ENCODE measurements at places on chromosomes 16 and 17. TPM values are rescaled to one million over a fixed set of nuclear protein-coding genes. Genes with fewer than 3 reads are reported as not detected.

DNA sequence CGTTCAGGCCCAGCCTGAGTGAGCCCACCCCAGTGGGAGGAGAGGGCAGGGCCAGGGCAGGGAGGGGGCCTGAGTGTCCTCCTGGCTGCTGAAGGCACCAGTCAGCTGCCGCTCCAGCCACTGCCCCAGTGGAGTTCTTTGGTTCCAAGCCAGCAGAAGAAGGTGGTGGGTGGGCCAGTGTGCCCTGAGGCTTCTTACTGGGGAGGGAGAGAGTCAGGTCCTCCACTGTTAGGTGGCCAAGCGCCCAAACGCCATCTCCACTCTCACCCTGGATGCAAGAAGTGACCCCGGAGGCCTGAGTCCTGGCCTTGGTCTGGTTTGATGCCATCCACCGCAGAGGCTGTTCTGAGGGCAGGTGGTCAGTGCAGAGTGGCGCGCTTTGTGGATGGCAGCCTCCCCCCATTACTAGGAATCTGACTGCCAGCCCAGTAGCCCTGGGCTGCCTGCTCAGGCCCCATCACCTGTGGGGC, 2.2 kb downstream of the RNF213 start:
- H3K4me3 ChIP-seq, result peak overlapping the region; percentile 66
- peaks cover 18% of the 10 kb centered on the region for H3K36me3 ChIP-seq
- peaks cover 41% of the 10 kb centered on the region for H3K4me1 ChIP-seq
- DNase-seq, result peak; percentile 28
- peaks cover 2% of the 10 kb centered on the region for H3K27me3 ChIP-seq

GRCh38 chr16:54953461-54953860, 22.8 kb downstream of the IRX5 start:
- no peaks in the 10 kb centered on the region for H3K36me3 ChIP-seq
- H3K4me3 ChIP-seq, result no peak overlapping the region
- no peaks in the 10 kb centered on the region for H3K4me1 ChIP-seq
- H3K27me3 ChIP-seq, result peaks cover 15% of the 10 kb centered on the region

DNA sequence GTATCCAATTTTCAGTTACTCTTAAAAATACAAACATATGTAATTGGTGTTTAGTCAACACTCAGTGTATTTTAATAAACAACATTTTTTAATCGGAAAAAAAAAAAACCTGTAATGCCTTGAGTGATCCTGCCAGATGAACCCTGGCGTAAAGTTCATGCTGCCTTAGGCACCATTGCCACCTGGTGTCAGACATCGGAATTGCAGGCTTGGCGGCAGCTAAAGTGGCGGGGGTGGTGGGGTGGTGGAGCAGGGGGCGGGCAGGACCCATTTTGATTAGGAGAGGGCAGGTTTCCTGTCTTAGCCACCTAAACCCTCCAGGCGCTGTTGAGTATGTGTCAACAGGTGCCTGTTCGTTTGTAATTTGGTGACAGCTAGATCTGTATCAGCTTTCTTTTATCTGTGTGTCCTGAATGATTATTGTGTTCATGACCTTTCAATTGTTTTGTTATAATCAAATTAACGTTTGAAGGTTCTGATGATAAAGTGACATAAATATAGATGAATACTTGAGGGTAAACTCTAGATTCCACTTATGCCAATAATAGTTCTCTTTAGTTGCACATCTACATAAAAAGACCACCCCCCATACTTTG, 588.7 kb downstream of the CDH13 start:
- no peak for DNase-seq
- H3K36me3 ChIP-seq, result no peaks in the 10 kb centered on the region
- no peaks in the 10 kb centered on the region for H3K27me3 ChIP-seq

LGALS9B gene
- total RNA-seq, result not detected

GRCh38 chr16:22664561-22664997, 149.4 kb upstream of the HS3ST2 start:
- H3K27me3 ChIP-seq, result peaks cover 7% of the 10 kb centered on the region
- DNase-seq, result no peak
- no peaks in the 10 kb centered on the region for H3K4me1 ChIP-seq
- H3K36me3 ChIP-seq, result no peaks in the 10 kb centered on the region
- no peak overlapping the region for H3K27ac ChIP-seq
- H3K4me3 ChIP-seq, result no peak overlapping the region

GLG1 gene
- total RNA-seq, result 84.4 TPM

DNA sequence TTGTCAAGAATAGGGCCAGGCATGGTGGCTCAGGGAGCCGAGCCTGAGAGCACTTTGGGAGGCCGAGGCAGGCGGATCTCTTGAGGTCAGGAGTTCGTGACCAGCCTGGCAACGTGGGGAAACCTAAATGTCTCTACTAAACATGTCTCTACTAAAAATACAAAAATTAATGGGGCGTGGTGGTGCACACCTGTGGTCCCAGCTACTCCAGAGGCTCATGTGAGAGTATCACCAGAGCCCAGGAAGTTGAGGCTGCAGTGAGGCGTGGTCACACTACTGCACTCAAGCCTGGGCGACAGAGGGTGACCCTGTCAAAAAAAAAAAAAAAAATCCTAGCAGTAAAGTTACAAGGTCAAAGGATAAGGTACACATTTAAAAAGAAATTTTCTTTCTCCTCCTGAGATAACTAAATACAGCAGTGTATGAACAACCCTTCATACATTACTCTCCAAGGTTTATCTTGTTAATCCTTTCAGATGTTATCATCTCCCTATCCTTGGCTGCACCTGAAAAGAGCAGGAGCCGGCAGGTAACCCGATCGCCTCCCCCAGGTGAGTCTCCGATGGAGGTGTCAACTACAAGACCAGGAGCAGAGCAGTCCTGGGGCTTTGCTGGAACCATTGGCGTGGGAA, 122.3 kb downstream of the GOSR1 start:
- H3K27me3 ChIP-seq, result no peaks in the 10 kb centered on the region
- peak overlapping the region; percentile 96 for H3K27ac ChIP-seq
- no peaks in the 10 kb centered on the region for H3K36me3 ChIP-seq
- no peak for DNase-seq

DNA sequence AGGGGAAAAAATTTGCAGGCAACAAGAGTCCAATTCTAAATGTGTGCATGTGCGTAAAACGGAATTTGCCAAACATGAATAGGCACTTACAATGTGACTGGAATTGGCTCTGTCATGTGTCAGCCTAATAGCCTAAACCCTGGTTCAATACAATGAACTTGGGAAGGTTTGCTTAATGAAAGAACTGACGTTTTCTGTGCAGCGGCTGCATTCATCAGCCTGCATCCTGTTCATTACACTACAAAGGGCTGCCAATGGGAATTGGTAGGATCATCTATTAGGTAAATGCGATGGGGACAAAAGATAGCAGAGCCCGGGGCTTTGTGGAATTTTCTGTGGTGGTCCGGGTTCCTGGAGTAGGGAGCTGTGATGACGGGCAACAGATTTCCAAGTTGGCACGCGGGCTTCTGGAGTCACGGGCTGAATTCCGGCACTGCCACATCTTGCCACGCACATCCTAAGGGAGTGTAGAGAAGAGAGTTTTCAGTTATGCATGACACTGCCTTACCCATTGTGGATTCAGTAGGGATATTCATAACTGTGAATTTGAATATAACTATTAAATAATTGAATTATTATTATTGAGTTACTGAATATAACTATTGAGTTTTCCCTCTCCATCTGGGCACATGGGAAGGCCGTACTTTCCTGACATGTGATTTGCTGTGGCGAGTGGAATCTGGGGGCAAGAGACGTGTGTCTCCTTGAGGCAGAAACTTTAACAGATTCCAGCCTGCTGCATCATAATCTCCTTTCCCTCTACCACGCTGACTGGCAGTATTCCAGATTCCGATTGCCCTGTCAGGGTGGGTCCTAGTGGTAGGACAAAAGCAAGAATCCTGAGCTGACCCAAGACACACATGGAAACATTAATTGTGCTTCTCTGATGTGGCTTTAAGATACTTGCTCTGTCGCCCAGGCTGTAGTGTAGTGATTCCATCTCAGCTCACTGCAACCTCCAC, 565.6 kb downstream of the WWOX start:
- H3K27me3 ChIP-seq, result no peaks in the 10 kb centered on the region
- no peaks in the 10 kb centered on the region for H3K36me3 ChIP-seq

Measured in muscle of leg (tissue), 16 donors.